ENCODE measurements at places on chromosomes 1 and 21.
A peak's percentile ranks its signal among the peaks of the same experiment; 100 is the strongest.

- DNase-seq = no peak
Observed at GRCh38 chr21:26945916-26946675, 20.8 kb downstream of the ADAMTS5 start.

DNA sequence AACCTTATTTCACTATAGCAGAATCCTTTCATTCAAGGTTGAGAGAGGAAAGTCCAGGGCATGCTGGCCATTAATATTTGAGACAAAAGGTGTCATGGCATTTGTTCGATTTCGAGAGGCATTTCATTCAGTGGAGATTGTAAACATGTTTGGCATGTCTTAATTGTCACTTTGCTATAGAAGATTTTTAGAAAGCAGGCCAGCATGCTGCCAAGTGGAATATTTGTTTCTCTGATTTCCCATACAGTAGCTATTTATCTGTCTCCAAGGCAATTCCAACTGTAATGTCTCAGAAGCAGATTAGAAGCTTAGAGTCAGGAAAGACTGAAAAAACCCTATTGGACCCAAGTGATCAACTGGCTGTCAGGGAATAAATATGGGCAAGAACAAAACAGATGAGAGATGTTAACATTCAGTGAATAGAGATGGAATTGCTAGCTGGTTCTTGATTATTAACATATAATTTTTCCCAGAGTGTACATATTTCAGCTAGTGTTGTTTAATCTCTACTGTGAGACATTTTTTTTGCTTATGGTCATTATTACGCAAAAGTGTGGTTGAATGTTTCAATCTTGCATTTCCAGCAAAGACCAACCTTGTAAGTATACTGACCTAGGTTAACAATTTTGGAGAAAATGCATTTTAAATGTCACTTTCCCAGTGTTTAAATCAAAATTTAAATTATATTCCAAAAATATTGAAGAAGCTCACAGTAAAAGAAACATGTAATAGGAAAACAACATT lies 174.6 kb downstream of the KCNK2 start:
- no peak for DNase-seq

DNA sequence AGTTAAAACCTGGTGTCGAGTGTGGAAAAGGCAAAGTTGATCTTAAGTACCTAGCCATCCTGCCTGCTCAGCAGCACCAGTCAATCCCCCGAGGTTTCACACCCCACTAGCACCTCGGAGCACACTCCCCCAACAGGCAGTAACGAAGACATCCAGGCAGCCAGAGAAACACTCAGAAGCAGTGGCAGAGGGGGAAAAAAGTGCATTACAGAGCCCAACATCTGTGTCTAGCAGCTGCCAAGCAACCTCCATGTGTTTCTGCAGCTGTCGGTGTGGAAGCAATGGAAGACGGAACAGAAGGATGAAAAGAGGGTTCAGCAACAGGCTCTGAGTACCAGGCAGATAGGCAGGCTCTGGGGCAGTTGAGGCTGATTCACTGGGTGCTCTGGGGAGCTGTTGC lies 73.4 kb upstream of the PROX1 start:
- DNase-seq = no peak

- DNase-seq = no peak
Observed at GRCh38 chr1:216183454-216183853, 239.8 kb downstream of the USH2A start.

GRCh38 chr21:19340303-19340702 lies 936.7 kb upstream of the TMPRSS15 start:
- no peak for DNase-seq

GRCh38 chr1:15180945-15181523 lies 27.5 kb downstream of the TMEM51 start:
- DNase-seq = no peak

DNA sequence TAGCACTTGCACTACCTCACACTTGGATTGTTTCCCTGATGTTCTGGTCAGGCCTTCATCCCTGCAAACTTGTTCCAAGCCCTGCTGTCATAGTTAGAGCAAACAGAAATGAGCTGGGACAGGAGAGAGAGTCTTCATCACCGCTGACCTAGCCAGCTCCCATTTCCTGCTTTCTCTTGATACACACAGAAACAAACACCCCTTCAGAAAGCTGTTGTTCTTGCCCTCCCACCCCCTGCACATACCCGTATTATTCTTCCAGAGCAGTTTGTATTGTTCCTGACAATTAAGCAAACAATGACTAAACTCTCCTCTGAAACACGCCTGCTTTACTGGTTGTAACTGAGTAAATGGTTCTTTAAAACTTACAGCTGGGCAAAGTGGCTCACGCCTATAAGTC lies 2.9 kb upstream of the SYT2 start:
- DNase-seq = peak; percentile 82

All from dermis microvascular lymphatic vessel endothelial cell (primary cell).